Activated T-helper 1 cell treated with anti-CD3 and anti-CD28 coated beads, Interleukin-2, amount 50 U/mL, for 16 hours (primary cell): ENCODE measurements at places on chromosomes 12 and 14.
A peak's percentile ranks its signal among the peaks of the same experiment; 100 is the strongest.

GRCh38 chr14:52937869-52938268, 13.0 kb downstream of the FERMT2 start:
- DNase-seq: no peak

- DNase-seq: no peak
Observed at GRCh38 chr12:60489071-60489470, 893.2 kb downstream of the SLC16A7 start.

GRCh38 chr14:51507511-51507905, 144.2 kb upstream of the FRMD6 start:
- DNase-seq: no peak

DNA sequence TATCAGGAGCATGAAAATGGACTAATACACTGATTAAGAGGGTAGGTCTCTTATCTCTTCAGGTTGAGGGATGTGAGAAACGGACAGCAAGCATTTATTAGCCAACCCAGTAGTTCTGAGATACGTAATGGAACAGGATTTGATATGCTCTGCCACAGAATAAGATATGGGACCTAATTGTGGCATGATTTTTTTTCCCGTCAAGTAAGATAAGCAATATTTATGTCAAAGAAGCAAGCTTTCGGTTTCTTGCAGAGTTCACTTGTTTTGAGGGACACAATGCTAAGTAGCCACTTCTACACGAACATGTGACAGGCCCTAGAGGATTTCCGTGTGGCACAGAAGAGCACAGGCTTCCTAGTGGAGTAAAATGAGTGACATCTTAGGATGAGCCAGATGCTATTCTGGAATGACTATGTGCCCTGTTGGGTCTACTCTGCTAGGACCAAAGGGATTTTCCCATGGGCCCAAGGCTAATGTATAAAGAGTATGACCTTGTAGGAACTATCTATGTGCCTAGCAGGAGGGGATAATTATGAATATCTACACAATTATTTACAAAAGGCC, 57.9 kb downstream of the SLC38A1 start:
- no peak for DNase-seq

- no peak for DNase-seq
Observed at GRCh38 chr14:61477712-61478462, 156.5 kb downstream of the PRKCH start.

- DNase-seq: no peak
Observed at GRCh38 chr12:124390442-124391097, 95.7 kb downstream of the RFLNA start.

GRCh38 chr12:93794738-93795137, 117.6 kb downstream of the CRADD start:
- no peak for DNase-seq

- no peak for DNase-seq
Observed at GRCh38 chr14:62558451-62558850, 486.8 kb downstream of the KCNH5 start.

DNA sequence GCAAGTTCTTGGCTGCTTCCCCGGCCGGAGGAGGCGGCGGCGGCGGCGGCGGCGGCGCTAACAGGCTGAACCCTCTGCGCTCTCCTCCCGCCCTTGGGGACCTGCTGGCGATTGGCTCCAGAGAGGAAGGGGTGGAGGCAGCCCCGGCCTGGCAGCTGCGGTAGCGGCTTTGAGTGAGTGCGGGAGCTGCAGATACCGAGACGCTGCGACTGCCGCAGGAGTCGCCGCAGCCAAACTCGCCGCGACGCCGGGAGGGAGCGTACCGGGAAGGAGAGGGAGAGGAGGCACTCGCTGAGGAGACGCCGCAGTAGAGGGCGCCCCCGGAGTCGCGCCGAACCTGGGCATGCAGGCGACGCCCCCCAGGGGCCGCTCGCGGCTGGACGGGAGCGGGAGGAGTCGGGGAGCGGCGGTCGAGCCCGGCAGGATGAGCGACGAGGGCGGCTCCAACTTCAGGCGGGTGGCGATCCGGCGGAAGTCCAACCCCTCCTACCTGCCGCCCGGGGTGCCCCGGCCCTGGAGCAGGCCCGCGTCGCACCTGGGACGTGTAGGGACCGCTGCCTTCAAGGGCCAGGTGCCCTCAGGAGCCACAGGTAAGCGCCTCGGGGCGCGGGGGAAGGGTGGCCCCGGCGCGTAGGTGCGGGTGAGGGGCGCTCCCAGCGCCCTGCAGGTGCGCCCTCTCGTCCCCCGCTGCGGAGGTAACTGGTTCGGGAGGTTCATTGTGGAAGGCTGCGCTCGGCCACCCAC, at the start of gene FGD4:
Gene FGD4, plus strand, starts transcription at position 189 of the 744 bp plus-strand sequence.
- no peak for DNase-seq

DNA sequence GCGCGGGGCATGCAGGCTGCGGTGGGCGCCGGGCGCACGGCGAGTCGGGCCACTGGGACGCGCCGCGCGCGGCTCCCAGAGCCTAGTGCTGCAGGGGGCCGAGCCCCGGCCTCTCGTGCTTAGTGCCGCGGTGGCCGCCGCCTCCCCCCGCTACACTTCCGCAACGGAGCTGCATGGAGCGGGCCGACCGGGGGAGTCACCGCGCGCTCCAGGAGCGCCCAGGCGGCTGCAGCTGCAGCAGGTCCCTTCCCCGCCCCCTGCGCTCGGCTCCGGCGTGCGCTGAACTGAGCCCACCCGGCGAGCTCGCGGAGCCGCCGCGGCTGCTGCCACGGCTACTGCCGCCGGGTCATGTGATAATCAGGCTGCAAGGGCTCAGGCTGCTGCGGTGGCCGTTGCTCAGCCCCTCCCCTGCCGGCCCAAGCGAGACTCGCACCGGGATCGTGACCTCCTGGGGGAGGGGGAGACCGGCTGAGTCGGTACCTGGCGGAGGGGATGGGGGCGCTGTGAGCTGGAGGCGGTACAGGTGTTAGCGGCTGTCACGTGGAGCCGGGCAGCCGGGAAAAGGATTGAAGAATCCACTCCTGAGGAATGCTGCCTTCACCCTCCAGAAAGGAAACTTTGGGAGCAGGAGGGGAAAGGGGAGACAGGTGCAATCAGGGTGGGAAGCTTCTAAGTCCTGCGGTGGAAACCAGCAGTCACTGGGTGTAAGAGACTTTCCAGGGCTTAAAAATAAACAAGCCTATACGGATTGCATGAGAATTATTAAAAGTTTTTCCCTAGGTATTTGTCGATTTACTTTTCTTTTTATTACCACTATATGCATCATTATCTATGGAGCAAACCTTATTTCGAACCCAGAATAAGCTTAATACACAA, at the start of gene PPM1H:
Gene PPM1H, minus strand, starts transcription at position 352 of the 876 bp plus-strand sequence. CDS start 414 bp downstream, outside the sequence.
- no peak for DNase-seq

DNA sequence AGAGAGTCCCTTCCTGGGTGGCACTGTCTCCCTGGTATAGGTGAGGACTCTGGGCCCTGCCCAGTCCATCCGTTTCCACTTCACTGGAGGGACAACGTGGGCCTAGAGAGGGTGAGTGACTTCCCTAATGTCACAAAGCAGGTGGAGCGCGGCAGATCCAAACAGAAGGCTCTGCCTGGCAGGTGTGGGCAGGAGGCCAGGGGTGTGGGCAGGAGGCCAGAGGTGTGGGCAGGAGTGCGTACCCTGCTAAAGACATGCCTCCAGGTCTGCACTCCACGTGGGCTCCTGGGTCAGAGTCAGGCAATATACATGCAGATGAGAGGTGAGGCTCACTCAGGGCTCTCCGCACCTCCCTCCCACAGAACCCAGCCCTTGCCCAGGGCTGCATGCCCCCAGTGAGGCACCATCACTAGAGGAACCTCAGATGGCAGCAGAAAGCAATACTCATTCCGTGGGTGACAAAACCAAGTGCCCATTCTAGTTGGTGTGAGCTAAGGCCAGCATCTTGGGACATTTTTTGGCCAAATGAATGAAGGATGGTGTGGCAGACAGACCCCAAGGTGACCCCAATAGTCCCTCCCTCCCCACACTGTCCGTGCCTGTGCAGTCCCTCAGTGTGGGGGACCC, 271.6 kb upstream of the RTL1 start:
- DNase-seq: no peak

GRCh38 chr12:57231276-57232021, 1.9 kb downstream of the SHMT2 start:
- no peak for DNase-seq

GRCh38 chr14:80629606-80630005, 311.9 kb downstream of the CEP128 start:
- no peak for DNase-seq

- DNase-seq: peak; percentile 80
Observed at GRCh38 chr14:56579345-56580220, at the start of gene TMEM260. TSS of gene TMEM260 (plus strand) at chr14:56579798. CDS start at chr14:56579915, 117 bp downstream.

GRCh38 chr12:119096429-119097202, 82.1 kb upstream of the HSPB8 start:
- DNase-seq: no peak

- DNase-seq: no peak
Observed at GRCh38 chr14:99441157-99441870, 39.3 kb downstream of the SETD3 start.

DNA sequence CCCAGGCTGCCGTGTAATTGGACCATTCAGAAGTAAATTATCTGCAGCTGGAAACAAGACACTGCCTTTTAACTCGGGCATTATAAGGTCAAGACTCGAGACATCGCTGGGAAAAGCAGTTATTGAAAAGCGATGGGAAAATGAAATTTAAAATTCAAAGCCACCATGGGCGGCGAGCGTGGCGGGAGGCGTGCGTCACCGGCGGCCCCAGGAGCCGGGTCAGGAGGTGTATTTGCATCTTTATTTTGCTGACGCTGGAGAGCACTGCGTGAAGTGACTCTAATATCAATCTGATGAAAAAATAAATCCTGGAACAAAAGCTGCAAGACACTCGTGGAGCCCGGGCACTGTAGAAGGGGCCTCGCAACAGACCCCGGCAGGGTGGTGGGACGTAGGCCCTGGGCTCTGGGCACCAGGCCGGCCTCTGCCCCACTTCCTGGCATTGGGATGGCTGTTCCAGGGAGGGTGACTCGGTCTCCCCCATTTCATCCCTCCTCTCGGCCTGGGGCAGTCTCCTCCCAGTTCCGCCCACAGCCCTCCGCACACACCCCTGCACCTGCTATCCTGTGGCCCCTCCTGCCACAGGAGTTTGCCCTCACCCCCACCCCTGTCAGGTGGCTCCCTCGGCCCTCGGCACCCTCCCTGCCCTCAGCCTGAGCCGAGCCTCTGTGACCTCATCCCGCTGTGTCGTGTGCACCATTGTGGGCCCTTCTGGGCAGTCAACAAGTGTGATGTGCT, 196.2 kb downstream of the KIF26A start:
- DNase-seq: no peak

GRCh38 chr12:68580911-68581310, 29.8 kb upstream of the RAP1B start:
- no peak for DNase-seq

DNA sequence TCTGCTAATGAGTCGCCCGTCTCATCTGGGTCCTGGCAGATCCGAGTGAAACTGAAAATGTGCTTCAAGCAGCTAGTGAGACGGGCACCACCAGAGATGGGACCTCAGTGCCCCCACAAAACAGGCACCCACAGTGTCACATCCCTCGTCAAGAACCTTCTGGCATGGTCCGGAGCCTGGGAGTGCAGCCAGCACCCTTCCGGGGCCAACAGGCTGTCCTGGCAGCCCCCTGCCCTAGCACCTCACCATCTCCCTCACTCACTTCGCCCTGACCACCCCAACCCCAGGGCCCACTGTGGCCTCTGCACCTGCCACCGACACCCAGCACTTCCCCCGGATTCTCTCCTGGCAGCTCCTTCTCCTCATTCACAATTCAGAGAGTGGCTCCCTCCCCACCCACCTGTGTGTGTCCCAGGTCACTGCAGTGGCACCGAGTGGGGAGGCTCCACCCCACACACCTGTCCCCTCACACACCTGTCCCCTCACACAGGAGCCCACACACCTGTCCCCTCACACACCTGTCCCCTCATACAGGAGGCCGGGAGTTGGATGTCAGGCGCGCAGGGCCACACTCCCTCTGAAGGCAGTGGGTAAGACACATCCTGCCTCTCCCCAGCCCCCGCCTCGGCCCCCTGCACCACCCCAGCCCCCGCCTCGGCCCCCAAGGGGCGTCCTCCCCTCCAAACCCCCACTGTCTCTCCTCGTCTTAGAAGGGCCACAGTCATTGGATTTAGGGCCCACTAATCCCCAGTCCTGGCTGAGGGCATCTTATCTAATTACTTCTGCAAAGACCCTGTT, 7.9 kb downstream of the GALNT9 start:
- no peak for DNase-seq

DNA sequence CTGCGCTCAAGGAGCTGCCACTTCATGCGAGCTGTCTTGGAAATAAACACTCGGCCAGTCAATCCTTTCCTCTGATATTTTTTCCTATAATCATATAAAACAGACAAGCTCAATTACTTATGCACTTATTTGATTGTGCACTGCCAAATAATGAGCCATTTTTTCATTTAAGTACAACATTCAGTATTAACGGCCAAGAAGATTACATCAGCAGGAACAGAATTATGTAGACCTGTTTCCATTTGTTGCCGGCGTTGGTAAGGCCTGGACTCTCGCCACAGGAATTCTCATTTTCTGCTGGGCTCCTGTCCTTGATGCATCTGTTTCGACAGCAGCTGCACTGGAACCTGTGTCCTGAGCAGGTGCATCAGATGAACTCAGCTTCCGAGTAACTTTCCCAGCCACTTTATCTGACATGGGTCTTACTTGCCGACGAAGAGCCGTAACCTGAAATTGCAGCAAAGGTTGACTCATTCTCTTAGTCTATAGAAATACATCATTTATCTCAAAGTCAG, 110.2 kb downstream of the KIF21A start:
- no peak for DNase-seq

DNA sequence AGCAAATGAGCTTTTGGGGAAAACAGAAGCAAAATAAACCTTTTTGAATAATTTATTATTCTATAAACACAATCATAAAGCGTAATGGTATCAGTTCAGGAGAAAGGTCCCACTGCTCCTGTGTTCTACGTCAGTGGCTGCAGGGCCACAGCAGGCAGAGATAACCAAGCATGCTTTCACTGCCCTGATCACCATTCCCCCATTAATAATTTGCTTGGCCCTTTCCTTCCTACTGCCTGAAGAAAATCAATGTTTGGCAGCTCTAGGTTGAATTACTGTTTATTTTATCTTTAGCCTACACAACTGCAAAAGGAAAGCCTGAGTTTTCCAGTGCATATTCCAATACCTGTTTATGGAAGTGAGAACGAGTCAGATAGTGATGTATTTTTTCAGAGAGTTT, 369.9 kb downstream of the DIO2 start:
- no peak for DNase-seq

DNA sequence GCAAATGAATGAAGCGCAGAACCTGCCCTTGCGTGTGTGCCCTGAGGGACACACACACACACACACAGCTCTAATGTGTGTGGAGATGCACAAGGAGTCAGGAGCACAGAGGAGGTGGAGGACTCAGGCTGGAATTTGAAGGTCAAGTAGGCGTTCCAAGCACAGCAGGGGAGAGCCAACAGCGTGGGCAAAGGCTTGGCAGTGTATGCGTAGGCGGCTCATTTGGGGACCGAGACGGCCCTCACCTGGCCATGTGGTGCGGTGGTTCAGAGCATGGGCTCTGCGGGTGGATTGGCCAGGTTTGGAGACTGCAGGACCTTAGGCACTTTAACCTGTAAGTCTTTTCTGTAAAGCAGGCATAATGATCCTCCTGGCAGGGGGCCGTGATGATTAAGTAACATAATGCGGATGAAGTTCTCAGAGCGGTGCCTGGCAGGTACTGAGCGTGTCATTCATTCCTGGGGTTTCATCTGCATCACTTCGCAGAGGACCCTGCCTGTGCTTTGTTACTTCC, 69.5 kb upstream of the SLC24A4 start:
- no peak for DNase-seq

- no peak for DNase-seq
Observed at GRCh38 chr14:64680013-64680713, 24.1 kb upstream of the PLEKHG3 start.
